ENCODE measurements at places on chromosomes 3 and 15.

GRCh38 chr15:70493787-70494516, 269.4 kb downstream of the UACA start:
- no peak for DNase-seq

GRCh38 chr15:36325206-36325605, 254.2 kb upstream of the CDIN1 start:
- no peak for DNase-seq

DNA sequence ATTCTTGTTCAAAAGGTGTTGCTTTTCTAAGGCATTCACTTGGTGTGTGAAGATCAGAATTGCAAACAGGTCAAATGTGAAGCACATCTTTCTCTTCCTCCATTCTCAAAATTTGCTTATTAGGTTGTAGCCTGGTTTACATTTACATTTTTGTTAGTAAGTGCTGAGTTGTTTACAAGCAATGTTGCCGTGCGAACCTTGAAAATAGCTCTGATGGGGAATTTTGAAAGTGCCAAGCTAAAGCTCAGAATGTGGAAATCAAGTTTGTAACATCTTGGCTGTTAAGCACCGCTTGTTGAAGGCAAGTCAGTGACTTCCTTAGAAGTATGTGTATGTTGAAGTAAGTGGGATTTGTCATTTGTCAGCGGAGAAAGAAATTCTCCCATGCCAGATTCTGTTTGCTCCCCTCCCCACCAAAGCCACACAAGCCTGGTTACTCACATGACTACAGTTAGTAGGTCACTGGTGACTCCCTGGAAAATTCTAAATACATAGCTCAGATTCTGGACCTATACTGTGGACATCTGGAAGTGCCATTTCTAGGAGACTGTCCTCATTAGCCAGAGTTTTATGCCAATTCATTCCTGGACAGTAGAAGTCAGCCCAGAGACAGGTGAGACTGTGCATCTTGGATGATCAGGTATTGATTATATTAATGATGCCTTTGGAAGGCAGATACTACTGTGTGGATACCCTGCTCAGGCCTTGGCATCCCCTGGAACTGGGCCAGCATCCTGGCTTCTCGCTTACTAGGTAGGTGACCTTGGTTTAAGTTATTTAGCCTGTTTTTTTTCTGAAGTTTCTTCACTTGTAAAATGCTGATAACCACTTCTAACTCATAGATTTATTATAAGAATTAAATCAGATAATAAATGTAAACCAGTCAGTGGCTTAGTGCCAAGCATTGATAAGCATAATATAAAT, 390.6 kb upstream of the SEMA6D start:
- DNase-seq, result no peak

DNA sequence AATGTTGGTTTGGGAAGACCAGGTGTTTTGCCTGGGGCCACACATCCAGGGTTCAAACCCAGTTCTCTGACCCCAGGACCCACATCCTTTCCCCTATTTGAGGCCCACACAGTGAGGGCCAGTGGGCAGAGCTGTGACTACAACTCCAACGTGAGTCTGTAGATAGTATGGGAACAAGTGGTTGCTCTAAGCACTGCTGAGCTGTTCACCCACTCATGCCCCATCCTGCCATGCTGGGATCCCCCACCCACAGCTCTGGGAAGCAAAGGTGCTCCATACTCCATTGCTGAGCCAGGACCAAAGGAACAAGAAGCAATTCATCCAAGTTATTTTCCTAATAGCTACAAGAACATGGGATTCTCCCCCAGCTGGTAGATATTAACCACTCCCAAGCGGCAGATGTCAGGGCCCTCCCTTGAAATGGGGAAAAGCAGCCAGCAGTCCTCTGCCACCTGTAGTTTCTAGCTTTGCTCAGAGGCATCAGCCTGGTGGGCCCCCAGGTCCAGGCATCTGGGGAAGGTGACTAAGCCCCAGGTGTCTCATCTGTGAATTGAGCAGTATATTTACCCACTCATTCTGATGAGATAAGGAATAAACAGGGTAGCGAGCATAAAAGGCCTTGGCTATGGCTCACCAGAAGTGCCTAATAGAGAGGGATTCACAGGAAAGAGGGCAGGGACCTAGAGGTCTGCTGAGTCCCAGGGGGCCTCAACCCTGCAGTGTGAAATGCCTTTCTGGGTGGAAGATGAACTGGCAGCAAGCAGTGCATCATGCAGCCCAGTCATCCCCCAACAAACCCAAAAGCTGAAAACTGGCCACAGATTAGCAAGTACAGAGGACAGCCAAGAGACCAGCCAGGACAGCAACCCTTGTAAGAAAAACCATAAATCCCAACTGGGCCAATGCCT, 33.4 kb downstream of the POC1A start:
- no peak for DNase-seq

DNA sequence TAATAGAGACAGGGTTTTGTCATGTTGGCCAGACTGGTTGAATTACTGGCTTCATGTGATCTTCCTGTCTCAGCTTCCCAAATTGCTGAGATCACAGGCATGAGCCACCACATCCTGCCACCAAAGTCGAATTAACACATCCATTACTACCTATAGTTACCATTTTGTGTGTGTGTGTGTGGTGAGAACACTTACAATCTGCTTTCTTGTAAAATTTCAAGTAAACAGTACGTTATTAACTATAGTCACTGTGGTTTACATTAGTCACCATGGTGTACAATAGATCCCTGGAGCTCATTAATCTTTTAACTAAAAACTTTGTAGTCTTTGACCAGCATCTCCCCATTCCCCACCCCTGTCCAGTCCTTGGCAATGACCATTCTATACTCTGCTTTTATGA, 270.0 kb downstream of the NAALADL2 start:
- DNase-seq, result no peak

DNA sequence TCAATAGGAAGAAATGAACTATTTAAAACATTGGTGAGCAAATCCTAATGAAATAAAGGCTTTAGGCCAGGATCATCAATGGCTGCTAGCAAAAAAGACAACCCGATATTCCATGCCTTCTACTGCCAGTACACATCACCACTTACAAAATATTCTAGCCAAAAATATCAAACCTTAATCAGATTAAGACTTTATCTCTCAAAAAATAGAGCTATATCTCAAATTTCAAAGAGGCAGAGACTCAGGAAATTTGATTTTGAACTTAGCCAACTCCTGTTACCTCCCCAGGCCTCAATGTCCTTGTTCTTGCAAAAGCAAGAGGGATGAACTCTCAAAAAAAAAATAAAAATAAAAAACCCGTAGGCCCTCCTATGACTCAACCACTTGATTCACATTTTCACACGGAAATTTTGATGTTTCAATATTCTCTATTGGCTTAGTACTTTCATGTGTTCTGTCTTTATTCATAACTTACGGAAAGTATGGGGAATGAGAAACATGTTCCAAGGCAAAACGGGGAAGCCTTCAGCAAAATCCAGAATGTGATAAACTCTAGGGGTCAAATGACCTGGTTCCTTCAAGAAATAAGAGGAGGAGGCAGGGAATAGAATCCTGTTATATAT, 273.3 kb upstream of the ZPLD1 start:
- DNase-seq, result no peak

DNA sequence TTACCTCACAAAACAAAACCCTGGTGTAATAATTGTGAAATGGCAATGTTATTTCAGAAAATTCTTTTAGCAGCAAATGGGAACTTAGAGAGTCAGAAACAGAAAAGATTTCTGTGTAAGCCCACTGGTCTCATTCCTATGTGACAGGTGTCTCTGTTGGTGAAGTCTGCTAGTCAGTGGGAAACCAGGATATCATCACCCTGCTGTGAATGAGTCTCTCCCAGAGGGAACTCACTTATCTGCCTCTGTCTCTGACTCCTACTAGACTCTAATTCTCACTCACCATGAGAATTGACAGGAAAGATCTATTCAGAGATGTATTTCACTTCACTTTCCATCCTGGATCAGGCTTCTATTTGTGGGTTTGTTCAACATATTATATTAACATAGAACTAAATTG, 266.0 kb downstream of the EPHA3 start:
- DNase-seq, result no peak

- no peak for DNase-seq
Measured at GRCh38 chr15:55327387-55327786, 8.4 kb downstream of the PIGB start.

DNA sequence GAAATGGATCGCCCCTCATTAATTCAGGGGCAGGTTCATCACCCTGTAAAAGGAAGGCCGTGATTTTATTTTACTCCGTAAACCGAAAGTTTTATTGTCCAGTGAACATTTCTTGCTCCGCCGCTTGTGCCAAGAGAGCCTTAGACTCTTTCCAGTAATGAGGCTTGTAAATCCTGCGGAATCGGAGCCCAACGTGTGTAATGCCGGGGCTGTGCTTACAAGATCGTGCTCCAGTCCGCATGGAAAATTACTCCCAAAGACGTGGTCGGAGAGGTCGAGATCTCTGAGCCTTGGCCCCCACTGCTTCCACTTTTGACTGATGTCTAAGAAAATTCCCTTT, 649 bp upstream of the PLOD2 start:
- DNase-seq, result peak; percentile 60

DNA sequence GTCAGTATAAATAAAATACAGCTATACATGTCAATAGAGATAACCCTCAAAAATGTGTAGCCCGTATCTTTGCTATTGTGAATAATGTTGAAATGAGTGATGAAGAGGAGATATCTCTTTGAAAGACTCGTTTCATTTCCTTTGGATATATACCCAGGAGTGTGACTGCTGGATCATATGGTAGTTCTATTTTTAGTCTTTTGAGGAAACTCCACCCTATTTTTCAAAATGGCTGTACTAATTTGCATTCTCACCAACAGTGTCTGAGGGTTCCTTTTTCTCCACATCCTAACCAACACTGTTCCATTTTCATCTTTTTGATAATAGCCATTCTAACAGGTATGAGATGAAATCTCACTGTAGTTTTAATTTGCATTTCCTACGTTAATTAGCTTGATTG, 237.5 kb upstream of the GBE1 start:
- no peak for DNase-seq

- no peak for DNase-seq
Measured at GRCh38 chr3:90145094-90145860, 1037.9 kb downstream of the EPHA3 start.

GRCh38 chr15:48059791-48060190, 61.0 kb upstream of the SLC24A5 start:
- DNase-seq, result no peak

DNA sequence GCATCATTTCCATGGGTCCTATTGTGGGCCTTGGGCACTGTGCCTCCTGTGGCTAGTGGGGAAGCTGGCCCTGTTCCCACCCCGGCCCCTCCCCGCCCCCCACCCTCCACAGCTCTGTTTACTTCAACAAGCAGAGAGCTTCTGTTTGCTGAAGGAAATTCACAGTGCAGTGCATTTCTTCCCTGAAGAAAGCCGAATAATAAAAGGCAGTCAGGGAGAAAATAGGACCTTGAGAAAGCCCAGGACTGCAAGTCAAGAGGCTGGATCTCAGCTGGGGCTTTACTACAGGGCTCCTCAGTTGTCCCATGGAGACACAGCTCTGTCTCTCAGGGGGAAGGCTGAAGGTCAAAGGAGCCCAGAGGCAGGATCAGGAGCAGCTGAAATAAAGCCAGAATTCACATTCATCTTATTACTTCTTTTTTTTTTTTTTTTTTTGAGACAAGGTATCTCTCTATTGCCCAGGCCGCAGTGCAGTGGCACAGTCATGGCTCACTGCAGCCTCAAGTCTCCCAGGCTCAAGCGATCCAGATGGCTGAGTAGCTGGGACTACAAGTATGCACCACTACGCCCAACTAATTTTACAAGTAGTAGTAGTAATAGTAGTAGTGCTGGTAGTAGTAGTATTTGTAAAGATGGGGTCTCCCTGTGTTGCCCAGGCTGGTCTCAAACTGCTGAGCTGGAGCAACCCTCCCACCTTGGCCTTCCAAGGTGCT, 33.0 kb upstream of the LACTB start:
- DNase-seq, result peak; percentile 12

- peak; percentile 58 for DNase-seq
Measured at GRCh38 chr3:26622621-26623418, at the start of gene LRRC3B. LRRC3B (plus strand) TSS chr3:26622772; CDS start chr3:26709673, 86,901 bp downstream.

- no peak for DNase-seq
Measured at GRCh38 chr15:53880357-53880756, 97.9 kb upstream of the UNC13C start.

- DNase-seq, result no peak
Measured at GRCh38 chr3:59235634-59236012, 185.8 kb upstream of the CFAP20DC start.

DNA sequence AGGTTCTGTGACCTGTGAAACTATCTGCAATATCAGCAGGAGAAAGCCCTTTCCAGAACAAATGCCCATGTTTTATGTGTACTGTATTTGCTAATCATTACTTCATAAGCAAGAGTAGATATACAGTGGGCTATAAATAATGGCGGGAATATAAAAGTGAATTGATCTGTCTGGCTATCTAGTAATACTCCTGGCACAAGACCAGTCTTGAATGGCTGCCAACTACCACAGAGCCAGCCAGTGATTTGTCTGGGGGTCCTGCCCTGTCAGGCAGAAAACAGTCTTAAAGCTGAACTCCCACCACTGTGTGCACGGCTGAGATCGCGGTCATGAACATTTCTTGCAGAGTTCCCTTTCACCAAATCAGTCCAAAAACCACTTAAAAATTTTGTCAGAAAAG, 176.3 kb downstream of the MEIS2 start:
- no peak for DNase-seq

- DNase-seq, result peak; percentile 62
Measured at GRCh38 chr3:145807990-145808389, 353.0 kb downstream of the PLOD2 start.

- peak; percentile 27 for DNase-seq
Measured at GRCh38 chr15:52789601-52790168, 451 bp downstream of the ONECUT1 start.

GRCh38 chr15:33329457-33329856, 18.7 kb downstream of the RYR3 start:
- no peak for DNase-seq

DNA sequence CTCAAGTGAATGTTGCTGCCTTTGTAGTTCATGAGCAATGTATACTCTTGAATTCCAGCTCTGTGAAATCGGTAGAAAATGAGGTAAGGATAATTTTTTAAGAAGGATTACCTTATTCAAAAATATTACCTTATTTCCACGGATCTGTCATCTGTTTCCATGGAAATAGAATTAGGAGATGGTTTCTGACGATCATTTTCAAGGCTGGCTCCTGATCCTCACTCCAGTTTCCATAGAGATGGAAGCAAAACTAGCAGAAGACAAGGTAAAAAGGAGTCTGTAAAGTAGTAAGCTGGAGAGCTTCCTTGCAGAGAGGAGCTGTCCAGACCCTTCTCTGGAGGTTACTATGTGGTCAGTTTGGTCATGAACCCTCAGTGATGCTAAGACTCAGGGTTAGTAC, 55.5 kb downstream of the CACNA2D3 start:
- DNase-seq, result no peak

GRCh38 chr15:64379216-64379960, 1.9 kb downstream of the PCLAF start:
- DNase-seq, result peak; percentile 22

DNA sequence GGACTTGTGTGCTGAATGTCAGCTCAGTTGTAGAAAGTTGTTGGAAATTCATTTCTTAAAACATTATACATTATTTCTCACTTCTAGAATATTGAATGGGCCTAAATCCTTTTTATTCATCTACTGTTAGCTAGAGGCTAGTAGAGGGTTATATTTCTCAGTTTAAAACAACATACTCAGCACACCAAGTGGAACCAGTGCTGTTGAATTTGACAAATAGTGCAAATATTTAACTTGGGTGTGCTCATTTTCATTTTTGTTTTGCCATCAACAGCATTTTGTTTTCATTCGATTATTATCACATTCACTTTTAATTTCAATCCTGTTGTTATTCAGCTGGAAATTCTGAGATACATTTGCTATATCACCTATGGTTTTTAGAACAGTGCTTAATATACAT, 269.4 kb upstream of the PEX5L start:
- DNase-seq, result no peak

GRCh38 chr3:187967993-187968392, 186.0 kb upstream of the LPP start:
- no peak for DNase-seq
